ENCODE measurements at places on chromosomes 6 and 20. TPM values are rescaled to one million over a fixed set of nuclear protein-coding genes. Genes with fewer than 3 reads are reported as not detected.
A peak's percentile ranks its signal among the peaks of the same experiment; 100 is the strongest.

- DNase-seq, result no peak
Observed at GRCh38 chr20:8879669-8880068, 189.2 kb upstream of the PLCB4 start.

DNA sequence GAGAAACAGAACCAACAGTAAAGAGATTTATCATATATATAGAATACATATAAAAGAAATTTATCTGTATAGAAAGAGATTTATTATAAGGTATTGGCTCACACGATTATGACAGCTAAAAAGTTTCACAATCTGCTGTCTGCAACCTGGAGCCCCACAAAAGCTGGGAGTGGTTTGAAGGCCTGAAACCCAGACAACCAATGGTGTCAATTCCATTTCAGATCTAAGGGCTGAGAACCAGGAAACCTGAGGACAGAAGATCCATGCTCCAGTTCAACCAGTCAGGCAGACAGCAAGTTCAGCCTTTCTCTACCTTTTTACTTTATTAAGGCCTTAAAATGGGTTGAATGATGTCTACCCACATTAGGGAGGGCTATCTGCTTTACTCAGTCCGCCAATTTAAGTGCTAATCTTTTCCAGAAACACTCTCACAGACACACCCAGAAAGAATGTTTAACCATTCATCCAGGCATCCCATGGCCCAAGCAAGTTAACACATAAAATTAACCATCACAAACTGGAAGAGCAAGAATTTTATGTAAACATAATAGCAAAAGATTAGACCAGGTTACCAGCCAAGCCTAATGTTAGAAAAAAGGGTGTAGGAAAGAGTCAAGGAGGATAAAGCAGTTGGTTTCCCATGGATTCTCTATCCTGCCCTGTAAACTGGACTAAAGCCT lies 170.9 kb downstream of the FUT9 start:
- DNase-seq, result no peak

Gene NHSL1
- total RNA-seq, result 32.4 TPM

GRCh38 chr20:19277381-19277780 lies 64.9 kb downstream of the SLC24A3 start:
- no peak for DNase-seq

DNA sequence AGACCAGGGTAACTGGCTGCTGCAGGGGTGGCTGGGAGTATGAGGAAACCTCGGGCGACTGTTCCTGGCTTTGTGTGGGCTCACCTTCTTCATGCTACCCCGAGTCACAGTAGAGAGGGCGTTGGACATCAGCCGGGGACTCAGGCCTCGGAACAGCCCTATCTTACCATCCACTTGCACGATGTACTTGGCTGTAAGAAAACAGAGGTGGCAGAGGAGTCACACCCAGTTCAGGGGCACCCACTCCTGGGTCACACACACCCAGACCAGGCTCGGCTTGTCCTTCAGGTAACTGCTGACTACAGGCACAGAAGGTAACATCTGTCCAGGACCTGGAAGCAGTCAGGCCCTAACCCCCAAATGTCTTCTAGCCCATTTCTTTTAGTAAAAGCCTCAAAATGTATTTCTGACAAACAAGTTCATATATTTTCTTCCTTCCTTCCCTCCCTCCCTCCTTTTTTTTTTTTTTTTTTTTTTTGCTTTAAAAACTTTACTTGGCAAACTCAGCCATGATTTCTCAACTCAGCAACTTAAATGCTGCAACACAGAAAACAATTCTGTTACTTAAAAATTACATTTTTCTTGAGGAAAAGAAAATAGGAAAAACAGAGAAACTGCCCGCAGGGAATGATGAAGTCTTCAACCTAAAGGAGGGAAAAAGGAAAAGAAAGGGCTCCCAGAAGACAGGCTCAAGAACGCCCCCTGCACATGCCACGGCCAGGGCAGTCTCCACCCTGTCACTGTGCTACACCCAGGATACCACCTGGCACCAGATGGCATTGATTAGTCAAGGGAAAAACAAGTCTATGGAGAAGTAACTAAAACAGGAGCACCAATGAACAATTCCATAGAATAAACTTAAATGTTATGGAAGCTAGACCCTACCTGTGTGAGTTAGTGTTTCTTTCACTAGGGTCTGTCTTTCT lies 7.3 kb downstream of the MTCH1 start:
- no peak for DNase-seq

DNA sequence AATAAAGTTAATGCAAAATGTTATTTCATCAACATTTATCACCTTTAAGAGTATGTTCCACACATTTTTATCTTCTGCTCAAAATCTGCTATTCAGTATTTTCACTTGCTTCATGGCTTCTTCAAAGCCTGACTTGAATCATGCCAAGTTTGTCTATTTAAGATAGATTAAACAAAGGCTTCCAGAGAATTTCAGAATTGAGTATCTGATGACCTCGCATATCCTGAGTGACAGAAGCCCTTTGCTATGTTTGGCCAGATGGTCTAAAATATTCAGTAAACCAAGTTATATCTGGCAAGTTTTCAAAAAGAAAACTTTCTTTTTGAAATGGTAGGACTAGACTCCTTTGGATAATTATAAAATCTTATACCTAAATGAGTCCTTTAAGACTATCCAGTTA lies 348.9 kb upstream of the KCNQ5 start:
- DNase-seq, result no peak

- no peak for DNase-seq
Observed at GRCh38 chr6:34543421-34543820, 12.7 kb downstream of the SPDEF start.

Gene MDC1
- total RNA-seq, result 81.1 TPM

GRCh38 chr6:7615611-7616383 lies 25.8 kb downstream of the SNRNP48 start:
- peak; percentile 58 for DNase-seq

Gene INSM1
- total RNA-seq, result 2.9 TPM

DNA sequence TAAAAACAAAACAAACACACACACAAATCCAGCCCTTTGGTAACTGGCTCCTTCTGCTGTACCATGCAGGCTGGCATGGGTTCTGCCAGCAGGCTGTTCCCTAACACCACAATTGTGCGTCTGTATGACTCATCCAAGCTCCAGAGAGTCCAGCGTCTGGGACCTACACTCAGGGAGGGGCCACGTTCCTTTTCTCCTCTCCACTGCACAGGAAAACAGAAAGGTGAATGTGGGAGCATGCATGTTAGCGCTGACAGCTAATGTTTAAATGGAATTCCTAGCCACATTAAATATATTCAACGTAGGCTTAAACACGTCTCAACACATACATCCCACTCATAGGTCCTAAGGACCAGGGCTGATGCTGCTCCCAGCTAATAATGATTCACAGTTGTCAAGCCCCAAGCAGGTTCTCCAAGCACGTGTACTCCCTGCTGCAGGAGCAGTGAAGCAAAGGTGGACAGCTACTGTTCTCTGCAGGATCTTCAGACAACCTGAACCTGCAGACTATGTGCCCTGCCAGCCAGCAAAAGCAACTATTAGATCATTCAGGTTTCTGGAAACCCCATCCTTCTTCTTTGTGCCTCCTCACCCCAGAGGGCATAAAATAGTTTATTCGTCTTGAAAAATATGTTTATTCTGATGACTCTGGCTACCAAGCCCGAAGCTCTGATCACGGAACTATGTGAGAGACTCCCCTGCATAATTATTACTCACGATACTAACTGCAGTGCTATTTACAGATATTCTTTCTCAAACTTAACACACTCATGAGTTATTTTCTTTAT lies 20.9 kb downstream of the MAP1LC3A start:
- DNase-seq, result no peak

Data from H1 (cell line).